Left lung (tissue), 14 donors: ENCODE measurements at places on chromosomes 12 and 14. TPM values are rescaled to one million over a fixed set of nuclear protein-coding genes. Genes with fewer than 3 reads are reported as not detected.

DNA sequence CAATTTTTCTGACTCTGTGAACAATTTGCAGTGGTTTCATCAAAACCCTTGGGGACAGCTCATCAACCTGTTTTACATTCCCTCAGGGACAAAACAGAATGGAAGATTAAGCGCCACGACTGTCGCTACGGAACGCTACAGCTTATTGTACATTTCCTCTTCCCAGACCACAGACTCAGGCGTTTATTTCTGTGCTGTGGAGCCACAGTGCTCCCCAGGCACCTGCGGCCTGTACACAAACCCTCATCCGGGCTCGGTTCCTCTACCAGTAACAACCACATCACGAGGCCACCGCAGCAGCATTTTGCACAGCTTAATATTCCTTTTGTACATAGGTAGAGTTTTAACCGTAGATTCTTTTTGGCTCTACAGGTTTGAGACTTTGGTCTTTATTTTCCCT lies 397.4 kb upstream of the OR4E1 start:
- no peak for DNase-seq

INSM2 gene
- polyA plus RNA-seq: not detected

- DNase-seq: no peak
These were observed 113.0 kb downstream of the UNC79 start for GRCh38 chr14:93543766-93544165.

DNA sequence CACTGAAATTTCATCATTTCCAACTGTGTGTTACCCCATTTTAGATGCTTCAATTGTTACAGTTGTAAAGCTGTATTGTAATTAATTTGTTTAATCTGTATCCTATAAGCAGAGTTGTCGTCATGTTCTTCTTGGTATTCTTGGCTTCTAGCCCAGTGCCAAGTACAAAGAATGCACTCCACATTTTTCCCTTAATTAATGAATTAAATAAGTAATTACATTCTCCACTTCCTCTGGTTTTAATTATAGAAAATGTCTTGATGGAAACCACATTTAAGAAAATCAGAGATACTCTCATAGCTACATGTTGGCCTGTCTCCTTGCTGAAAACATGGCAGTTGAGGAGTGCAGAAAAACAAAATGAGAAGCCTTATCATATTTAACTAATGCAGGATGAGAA lies 746 bp downstream of the DNAI7 start:
- DNase-seq: no peak

DNA sequence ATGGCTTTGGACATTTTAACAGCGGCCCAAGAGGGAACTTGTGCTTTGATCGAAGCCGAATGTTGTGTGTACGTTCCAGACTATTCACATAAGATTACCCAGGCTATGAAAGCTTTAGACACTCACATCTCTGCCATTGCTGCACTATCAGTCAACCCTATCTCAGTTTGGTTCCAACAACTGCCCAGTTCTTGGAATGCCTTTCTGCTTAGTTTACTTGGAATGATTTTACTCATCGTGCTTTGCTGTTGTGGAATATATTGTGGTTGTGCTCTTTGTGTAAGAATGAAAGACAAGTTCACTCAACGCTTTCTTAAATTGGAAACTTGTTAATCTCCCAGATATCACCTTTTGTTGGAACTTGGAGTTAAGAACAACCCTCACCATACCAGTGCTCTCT lies 498.2 kb downstream of the GLT1D1 start:
- no peak for DNase-seq

DNA sequence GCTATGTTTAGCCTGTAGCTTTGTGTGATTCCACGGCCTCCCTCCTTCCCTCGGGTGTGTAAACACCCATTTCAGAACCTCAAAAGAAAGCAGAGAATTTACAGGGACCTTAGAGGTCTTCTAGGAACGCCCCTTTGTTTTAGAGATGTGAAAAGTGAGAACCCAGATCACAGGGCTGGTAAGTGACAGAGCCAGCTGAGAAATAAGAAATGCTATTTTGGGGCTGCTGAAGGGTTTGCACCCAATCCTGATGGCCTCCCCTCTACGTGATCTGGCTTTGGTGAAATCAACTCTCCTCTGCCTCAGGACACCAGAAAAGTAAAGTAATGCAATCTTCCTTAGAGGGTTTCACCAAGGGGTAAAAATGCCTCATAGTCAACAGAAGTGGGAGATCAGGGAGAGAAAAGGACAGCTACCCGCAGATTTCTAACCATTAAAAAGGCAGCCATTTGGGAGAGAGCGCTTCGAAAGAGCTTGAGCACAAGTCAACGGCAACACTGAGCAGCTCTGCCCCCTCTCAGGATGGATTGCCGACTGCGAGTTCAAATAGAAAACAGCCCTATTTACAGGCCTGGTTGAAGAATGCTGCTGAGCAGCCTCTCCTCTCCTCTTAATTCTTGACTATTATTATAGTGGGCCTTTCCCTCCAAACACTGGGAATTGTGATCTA lies 78.5 kb upstream of the RASSF3 start:
- no peak for DNase-seq

GRCh38 chr14:75537071-75537470 lies 14.8 kb downstream of the BATF start:
- no peak for DNase-seq

DNA sequence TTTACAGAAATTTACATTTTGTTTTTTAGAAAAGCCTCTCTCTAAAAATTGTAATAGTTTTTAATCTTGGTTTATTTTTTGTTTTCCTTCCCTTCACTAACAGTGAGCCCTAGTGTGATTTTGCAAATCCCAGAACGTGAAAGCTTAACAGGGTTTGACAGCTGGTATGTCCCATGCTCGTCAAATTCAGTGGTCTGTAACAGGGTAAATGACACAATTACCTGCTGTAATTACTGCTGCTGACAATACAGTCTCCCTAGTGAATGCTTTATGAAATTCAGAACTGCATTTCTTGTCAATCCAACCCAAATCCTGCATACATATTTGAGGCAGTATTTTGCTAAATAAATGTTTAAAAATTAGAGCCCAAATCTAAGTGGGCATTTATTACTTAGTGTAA lies 249.2 kb downstream of the NELL2 start:
- DNase-seq: no peak

- no peak for DNase-seq
These were observed 26.6 kb downstream of the PPFIBP1 start for GRCh38 chr12:27550653-27550975.

DNA sequence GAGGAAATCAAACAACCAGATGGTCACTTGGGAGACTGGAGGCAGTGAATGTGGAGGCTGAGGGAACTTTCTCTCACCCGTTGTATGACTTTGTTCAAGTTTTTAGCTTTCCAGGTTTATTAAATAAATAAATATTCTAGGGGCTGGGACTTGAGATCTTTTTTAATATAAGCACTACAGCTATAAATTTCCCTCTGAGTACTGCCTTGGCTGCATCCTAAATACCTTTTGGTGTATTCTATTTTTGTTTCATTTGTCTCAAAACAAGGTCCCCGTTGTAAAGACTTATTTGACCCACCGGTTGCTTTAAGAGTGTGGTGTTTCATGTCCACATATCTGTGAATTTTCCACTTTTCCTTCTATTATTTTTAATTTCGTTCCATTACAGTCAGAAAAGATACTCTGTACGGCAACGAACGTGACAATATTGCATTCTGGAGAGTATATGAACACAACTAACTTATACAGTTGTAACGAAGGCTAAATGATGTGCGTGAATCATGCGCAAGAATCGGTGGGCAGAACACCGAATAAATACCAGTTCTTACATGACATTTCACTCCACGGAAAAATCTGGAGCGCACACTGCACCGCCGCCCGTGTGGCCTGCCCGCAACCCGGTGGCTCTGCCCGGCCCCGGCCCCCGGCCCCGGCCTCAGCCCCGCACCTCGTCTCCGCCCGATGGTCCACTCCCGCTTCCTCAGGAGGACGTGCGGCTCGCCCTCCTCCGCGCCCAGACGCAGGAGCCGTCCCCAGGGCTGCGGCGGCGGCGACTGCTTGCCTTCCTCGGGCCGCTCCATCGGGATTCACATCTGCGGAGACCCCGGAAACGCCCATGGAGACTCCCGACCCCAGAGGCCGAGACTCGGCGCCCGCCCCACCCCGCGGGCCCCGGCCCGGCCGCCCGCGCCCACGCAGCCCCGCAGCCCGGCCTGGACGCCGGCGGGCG lies 602 bp downstream of the CHFR start:
- peak; percentile 9 for DNase-seq

GRCh38 chr12:6193853-6194815 lies 6.1 kb upstream of the CD9 start:
- peak; percentile 69 for DNase-seq

GRIP1 gene
- polyA plus RNA-seq: 6.0 TPM

ASCL1 gene
- 2.1 TPM for polyA plus RNA-seq

GRCh38 chr12:64810831-64811230 lies 13.6 kb upstream of the TBC1D30 start:
- DNase-seq: no peak

GRCh38 chr14:95307402-95308041 lies 12.2 kb downstream of the CLMN start:
- DNase-seq: no peak

DNA sequence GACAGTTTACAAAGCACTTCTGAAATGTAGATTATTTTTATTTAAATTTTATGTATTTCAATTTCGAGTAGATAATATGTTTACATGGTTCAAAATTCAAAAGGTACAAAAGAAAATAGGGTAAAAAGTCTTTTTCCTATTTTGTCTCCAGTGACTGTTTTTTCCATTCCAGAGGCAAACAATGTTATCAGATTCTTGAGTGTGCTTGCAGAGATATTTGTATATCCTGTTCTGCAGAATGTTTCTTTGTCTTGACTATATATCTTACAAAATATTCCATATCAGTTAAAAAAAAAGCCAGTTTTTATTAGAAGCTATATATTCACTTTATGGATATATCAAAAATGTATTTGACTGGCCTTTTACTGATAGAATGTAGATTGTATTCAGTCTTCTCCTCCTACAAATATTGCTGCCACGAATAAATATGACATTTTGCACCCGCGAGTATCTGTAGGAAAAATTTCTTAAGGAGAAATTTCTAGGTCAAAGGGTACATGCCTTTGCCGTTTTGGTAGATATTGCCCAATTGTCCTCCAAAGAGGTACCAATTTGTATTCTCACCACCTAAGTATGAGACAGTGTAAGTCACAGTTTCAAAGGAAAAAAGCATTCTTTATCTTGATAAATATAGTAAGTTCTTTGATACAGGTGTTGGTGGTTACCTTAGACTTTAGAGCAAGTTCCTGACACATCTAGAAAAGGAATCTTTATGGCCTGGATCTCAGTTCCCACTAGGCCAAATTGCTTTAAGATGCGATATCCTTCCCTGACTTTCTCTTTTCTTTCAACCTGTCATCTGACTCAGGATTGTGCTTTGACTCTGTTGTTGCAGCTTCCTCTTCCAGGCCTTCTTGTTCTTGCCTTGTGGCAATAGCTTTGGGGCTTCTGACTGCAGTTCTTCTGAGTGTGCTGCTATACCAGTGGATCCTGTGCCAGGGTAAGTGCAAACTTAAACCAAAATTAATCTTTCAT lies 2.3 kb downstream of the KLRG1 start:
- DNase-seq: no peak

DNA sequence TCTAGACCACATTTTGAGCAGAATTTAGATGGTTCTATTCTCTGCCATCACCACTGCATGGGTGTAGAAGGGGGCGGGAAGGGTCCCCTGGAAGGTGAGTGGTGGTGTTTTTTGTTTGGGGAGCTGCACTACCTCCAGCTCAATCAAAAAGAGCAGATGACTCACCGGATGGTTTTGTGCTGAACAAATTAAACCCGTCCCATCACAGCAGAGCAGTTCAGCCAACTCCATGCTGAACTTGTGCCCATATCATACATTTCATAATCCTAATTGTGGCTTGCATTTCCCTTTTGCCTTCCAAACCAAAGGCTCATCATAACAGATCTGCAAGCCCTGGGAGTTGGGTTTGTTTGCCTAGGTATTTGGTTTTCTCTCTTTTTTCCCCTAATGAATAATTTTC lies 53.0 kb upstream of the RPH3A start:
- DNase-seq: no peak
